Stimulated activated CD8-positive, alpha-beta memory T cell treated with anti-CD3 and anti-CD28 coated beads, Interleukin-4, amount 100 ng/mL, for 1 hour (primary cell): ENCODE measurements at places on chromosomes 3 and 15.

DNA sequence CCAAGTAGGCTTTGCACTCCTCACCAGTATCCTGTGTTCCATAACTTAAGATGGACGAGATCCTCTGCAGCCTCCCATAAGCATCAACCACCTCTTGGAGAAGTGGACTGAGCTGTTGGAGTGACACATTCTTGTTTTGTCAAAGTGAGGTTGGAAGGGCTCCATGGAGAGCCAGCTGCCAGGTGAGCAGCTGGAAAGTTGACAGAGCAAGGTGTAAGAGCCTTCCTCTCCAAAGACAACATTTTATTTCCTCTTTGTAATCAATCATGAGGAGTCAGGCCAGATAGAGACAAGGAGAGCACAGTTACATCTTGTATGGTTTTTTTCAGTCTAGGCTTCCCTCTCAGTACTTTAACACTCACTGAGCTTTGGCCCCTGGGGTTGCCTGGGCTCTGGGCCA lies 5.1 kb downstream of the ABI3BP start:
- DNase-seq, result no peak

GRCh38 chr3:187943677-187944389 lies 198.6 kb upstream of the BCL6 start:
- no peak for DNase-seq

DNA sequence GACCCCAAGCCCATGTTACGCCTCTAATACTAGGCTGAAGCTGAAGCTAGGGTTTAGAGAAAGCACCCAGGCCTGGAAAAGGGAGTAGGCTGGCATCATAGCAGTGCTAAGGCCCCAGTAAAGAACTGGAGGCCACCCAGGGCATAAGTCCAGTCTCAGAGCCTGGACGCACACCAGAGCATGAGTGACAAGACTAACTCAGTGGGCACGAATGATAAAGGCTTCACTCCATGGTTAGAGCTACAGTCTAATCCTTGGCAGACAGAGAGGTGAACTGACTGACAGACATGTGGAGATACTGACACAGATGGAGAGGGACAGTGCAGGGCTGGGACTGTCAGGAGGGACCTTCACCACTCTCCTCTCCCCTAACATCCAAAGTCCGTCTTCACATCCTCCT lies 139.8 kb downstream of the KCNMB2 start:
- DNase-seq, result no peak

- no peak for DNase-seq
Measured at GRCh38 chr15:63484433-63485186, 19.8 kb upstream of the USP3 start.
